ENCODE measurements at places on chromosomes 16 and 17.
A peak's percentile ranks its signal among the peaks of the same experiment; 100 is the strongest.

GRCh38 chr17:79874329-79874981 is 35.2 kb upstream of the CBX4 start:
- no peak for DNase-seq

- no peak for DNase-seq
These were observed 33.2 kb upstream of the FAM20A start for GRCh38 chr17:68634345-68634876.

- DNase-seq = peak; percentile 84
These were observed 40.3 kb upstream of the MRPS23 start for GRCh38 chr17:57889892-57890856.

GRCh38 chr17:19569785-19570543 is 36.3 kb downstream of the SLC47A1 start:
- DNase-seq = no peak

GRCh38 chr16:13856811-13857511 is 63.0 kb upstream of the ERCC4 start:
- no peak for DNase-seq

DNA sequence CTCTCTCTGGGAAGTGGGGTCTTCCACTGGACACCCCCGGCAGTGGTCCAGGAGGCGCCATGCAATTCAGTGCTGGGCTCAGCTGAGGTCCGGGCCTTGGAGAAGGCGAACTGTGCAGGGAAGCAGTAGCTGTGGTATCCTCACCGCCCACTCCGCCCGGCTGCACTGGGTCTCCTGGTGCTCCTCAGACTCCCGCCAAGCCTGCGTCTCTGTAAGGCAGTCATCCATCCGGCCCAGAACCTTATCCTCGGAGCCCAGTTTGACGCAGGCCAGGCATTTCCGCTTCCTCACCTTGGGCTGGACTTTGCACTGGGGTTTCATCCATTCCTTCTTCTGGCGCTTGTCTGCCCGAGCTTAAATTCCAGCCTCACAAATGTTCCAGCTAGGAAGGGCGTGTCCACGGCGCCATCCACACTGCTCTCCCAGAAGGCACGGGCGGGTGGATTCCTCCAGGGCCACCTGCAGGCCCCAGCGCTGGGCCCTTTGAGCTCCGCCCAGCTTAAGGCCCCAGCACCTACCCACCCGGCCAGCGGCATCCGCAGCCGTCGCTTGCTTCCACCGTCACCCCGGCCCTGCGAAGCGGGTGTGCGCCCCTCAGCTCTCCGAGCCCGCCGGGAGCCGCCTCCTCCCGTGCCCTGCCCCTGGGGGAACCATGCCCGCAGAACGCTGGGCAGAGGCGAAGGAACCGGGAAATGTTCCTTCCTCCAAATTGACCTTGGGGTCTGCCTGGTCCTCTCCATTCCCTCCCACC is 1884.8 kb downstream of the TP53TG3F start:
- DNase-seq = no peak

DNA sequence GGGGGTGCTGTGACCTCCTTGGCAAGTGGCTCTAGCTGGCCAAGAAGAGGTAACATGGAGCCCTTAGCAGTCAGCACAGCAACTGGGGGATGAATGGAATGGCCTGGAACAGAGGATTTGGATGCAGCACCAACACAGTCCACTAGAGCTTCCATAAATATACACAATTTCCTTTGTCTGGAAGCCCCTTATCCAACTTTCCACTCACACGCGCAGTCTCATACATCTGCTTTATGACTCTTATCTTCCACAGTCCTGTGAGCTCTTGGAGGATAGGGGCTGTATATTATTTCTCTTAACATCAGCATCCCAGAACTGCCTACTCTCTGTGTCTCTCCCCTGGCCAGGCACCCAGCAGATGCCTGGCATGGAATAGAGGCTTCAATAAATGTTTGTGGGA is 235.6 kb upstream of the MAF start:
- peak; percentile 32 for DNase-seq

GRCh38 chr17:55346658-55347057 is 75.0 kb downstream of the MMD start:
- DNase-seq = no peak

GRCh38 chr16:88868974-88869672 is 2.7 kb upstream of the PABPN1L start:
- no peak for DNase-seq

DNA sequence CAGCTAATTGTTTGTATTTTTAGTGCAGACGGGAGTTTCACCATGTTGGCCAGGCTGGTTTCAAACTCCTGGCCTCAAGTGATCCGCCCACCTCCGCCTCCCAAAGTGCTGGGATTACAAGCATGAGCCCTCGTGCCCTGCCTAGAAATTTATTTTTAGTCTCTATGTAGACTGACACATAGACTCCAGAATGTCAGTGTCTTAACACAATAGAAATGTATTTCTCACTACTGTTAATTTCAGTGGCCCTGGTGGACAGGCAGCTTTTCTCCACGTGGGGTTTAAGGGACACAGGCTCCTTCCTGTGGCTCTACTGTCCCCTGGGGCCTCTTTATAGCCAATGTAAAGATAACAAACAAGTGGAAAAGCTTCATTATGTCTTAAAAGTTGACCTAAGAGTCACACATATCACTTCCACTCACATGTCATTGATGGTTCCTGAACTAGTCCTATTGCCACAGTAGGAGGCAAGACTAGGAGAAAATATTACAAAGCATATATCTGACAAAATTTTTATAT is 43.8 kb downstream of the COPRS start:
- DNase-seq = no peak

GRCh38 chr16:57115514-57116182 is 23.3 kb downstream of the CPNE2 start:
- peak; percentile 83 for DNase-seq

- DNase-seq = no peak
These were observed 71.6 kb downstream of the PGS1 start for GRCh38 chr17:78449983-78450595.

GRCh38 chr17:49337884-49338283 is 24.2 kb downstream of the ZNF652 start:
- DNase-seq = no peak

DNA sequence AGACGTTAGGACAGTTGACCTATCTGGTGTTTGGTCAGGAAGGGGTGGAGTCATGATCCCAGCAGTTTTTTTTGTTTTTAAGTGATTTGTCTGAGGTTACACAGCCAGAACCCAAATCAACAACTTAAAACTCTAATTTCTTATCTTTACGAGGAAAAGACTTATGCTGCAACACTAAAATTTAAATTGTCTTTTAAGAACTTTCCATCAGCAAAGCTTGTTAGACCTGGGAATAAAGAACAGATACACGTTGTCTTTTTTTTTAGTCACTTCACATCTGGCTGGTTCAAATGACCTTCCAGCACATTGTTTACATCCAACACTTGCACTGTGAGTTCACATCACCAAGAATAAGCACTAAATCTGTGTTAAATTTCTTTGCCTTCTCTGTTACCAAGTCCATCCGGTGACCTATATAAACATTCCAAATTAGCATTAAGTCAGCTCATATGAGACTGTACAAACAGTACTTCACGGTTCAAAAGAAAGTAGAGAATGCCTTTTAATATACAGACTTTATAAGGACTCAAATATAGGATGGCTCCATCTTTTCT is 115.0 kb downstream of the HS3ST2 start:
- DNase-seq = no peak

DNA sequence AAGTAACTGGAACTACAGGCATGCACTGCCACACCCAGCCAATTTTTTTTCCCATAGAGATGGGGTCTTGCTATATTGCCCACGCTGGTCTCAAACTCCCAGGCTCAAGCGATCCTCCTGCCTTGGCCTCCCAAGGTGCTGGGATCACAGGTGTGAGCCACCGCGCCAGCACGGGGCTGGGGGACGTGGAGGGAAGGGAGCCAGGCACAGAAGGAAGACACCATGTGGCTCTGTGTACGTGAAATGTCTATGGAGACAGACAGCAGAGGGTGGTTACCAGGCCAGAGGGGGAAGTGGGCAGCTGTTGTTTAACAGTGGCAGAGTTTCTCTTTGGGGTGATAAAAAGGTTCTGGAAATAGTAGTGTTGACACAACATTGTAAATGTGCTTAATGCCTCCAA is 4.6 kb upstream of the PIEZO1 start:
- no peak for DNase-seq

GRCh38 chr17:549177-550040 is 165.2 kb downstream of the VPS53 start:
- DNase-seq = peak; percentile 49

DNA sequence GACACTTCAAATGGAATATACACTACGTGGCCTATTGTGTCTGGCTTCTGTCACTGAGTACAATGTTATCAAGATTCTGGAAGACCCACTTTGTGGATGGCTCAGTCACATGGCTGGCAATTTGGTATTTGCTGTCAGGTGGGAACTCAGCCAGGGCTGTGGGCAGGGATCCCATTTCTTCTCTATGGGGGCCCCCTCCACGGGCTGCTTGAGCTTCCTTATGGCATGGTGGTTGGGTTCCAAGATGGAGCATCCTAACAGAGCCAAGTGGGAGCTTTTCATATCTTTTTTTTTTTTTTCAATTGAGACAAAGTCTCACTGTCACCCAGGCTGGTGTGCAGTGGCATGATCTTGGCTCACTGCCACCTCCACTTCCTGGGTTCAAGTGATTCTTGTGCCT is 18.0 kb upstream of the CEP20 start:
- no peak for DNase-seq

- DNase-seq = no peak
These were observed 35.4 kb downstream of the CMTM4 start for GRCh38 chr16:66661210-66661560.

- DNase-seq = no peak
These were observed 165.7 kb downstream of the IRF8 start for GRCh38 chr16:86064431-86065250.

- DNase-seq = no peak
These were observed 14.5 kb upstream of the TNFRSF13B start for GRCh38 chr17:16986391-16986790.

Data from femur (tissue), 1 donor.